ENCODE measurements at places on chromosomes 1 and 21.

GRCh38 chr21:25273959-25274358 is 333.3 kb downstream of the MRPL39 start:
- no peak for DNase-seq

- DNase-seq, result no peak
These were observed 4.1 kb downstream of the PPT1 start for GRCh38 chr1:40092706-40093639.

- DNase-seq, result no peak
These were observed 16.2 kb downstream of the OR2L13 start for GRCh38 chr1:248111157-248111556.

GRCh38 chr21:44350773-44351481 is 2.5 kb upstream of the TRPM2 start:
- DNase-seq, result no peak

DNA sequence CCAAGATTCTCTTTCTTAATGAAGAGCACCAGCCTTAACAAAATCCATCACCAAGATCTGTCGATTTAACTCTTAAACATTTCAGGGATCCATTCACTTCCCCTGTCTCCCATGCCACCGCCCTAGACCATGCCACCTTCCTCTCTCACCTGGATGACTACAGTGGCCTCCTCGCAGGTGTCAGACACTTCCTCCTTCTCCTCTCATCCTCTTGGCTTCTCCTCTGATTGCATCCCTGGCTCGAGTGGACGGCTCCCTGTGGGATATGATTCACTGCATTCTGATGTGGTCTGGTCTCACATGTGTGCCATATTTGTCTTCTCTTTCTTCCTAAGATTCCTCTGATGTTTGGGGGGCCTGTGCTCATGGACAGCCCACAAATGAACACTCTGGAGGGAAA is 66.4 kb upstream of the KLHDC7A start:
- DNase-seq, result peak; percentile 47

DNA sequence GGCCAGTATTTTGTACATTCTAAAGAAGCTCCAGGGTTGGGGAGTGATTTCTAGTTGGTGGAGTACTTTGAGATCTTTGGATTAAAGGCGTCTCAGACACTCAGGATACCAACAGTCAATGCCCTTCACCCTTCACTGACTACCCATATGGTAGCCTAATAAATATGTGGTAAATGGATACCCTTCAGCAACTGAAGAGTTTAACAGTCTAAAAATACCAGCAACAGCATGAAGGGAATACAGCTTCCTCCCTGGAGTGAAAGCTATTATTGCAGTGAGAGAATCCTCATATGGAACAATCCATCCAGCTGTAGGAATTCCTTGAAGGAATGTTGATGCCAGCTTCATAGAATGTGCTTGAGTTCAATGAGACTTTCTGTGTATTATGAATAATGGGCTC is 26.8 kb downstream of the DNAJC11 start:
- DNase-seq, result no peak

GRCh38 chr1:160486453-160486852 is 36.6 kb downstream of the SLAMF6 start:
- no peak for DNase-seq

- no peak for DNase-seq
These were observed 43.5 kb downstream of the RRAGC start for GRCh38 chr1:38815903-38816627.

DNA sequence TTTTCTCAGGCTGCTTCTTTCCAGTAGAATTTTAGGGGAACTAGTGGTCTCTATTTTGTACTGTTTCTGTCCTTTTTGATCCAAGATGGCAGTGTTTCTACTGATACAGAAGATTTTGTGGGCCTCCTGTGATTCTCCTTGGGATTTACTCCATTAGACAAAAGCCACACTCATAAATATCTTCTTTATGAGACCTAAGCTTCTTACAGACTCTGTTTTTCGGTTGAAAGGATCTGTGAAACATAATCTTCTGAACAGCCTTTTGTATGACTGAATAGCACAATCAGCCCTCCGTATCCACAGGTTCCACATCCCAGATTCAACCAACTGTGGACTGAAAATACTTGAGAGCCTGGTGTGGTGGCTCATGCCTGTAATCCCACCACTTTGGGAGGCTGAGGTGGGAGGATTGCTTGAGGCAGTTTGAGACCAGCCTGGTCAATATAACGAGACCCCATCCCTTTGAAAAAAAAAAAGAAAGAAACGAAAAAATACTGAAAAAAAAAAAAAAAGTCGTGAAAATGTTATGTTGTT is 10.8 kb upstream of the PSMD4 start:
- no peak for DNase-seq

DNA sequence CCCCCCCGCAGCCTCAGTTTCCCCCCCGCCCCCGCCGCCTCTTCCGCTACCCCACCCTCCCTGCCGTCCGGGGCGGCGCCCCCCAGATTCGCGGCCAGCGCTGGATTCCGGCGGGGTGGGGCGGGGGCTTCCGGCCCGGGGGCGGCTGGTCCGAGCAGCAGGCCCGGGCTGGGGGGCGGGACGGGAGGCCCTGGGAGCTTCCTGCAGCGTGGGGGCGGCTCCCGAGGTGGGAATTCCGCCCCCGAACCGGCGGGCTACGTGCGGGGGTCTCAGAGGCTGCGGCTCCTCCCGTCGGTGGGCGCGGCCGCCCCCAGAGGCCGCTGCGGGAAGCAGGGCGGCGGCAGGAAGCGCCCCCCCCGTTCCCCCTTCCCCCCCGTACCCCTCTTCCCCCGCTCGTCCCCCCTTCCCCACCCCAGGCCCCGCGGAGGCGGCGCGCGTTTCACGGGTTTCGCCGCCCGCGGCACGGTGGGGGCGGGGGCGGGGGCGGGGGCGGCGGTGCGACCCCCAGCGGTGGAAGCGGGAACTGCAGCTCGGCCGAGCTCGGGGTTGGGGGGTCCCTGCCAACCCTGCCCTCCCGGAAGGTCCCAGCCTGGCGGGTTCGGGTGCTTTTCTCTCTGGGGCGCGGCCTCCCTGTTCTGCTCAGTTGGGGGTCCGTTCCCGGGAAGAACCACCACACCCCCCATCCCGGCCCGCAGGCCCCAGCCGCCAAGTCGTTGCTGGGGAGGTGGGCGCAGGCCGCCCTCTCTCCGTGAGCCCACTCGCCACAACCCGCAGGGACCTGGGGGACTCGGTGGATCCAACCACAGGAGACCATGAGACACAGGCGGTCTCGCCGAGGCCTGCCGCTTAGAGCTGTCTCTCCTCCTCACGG is 76.3 kb downstream of the MORN1 start:
- DNase-seq, result no peak

GRCh38 chr1:119911775-119912174 is 15.5 kb upstream of the ADAM30 start:
- DNase-seq, result no peak

GRCh38 chr1:93815366-93816110 is 63.5 kb downstream of the DNTTIP2 start:
- no peak for DNase-seq

GRCh38 chr1:47003896-47004403 is 19.5 kb upstream of the CYP4X1 start:
- no peak for DNase-seq

DNA sequence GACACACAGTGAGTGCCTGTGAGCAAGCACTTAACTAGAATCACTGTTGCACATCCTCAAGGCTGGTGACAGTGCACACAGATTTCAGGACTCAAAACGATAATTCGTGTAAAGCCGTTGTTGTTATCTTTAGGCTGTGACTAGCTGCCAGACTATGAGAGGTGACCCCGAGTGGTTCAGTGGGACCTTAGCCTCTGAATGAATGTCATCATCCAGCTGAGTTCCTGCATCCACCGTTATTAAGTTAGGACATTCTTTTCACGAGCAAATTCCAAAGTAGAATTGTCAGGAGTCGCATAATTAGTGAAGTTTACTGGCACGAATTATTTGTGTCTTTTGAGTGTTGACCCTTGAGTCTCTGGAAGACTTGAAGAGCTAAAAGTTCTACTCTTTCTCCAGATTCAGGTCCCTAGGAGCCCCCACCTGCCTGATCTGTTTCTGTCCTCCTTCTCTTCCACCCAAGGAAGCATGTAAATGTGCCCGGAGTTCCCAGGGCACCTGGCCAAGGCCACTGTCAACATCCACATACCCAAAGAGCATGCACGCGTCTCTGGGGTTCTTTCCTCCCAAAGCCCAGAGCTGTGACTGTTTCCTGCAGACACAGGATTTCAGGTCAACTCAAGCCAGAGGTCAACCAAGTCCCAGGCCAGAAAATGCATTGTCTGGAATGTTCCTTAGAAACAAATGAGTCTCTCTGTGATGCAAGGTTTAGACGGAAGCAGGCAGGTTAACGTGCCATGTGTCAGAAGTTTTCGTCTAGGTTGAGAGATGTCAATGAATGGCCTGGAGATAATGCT is 207.2 kb downstream of the TOMM20 start:
- no peak for DNase-seq

- DNase-seq, result no peak
These were observed 6.2 kb downstream of the ARHGEF2 start for GRCh38 chr1:155971910-155972809.

DNA sequence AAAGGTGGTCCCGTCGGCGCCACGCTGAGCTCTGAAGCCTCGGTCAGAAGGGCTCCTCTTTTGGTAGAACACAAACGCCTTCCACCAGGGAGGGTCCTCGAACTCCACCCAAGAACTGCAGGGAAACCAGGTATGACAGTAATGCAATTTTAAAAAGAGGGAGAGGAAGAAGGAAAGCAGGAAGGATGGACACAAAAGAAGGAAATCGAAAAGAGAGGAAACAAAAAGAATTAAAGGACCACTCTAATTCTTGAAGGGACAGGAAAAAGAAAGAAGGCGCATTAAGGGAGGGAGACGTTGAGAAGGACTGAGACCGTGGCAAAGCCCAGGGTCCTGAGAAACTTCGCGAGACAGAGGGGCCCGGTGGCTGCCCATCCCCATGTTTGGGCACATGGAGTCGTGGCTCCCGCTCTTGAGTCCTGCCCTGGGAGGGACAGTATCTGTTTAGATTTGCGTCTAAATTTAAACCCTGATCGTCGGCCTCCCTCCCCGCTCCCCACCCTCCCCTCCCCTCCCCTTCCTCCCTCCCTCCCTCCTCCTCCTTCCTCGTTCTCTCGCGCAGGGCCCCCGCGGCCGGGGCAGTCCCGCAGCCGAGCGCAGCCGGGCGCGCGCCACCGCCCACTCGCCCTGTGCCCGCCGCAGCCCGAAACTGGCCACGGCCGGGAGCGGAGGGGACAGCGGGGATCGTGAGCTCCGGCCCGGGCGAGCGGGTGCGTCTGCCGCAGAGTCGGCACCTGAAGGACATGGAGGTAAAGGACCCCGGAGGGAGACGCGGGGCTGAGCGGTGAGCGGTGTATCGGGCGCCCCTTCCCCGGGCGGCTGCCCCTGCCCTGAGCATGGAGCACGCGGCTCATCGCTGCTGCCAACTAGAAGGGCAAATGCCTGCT is at the start of gene RCSD1:
Gene RCSD1 (plus strand): TSS at position 552 of the 887 bp plus-strand sequence. CDS start 192 bp downstream, at position 744.
- DNase-seq, result peak; percentile 90

- DNase-seq, result no peak
These were observed 1.5 kb downstream of the STUM start for GRCh38 chr1:226549937-226550671.

- DNase-seq, result no peak
These were observed 158.3 kb upstream of the KAZN start for GRCh38 chr1:14440166-14440565.

GRCh38 chr1:68777851-68778250 is 281.0 kb upstream of the DEPDC1 start:
- DNase-seq, result no peak

DNA sequence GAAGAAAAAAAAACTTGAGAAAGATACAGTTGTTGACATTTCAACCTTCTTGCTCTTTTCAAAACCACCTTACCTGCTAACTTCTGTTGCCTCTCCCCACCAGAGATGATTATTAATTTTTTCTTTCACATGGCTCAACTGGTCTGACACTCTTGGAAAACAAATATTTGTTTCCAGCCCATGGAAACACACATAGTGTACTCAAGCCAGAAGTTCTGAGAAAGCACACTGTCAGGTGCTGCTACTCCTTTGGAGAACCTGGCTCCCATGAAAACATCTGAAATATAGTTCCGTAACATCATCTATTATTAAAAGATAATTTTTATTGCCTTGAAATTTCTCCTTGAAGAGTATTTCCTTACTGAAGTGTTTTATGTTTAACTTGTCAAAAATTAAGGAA is 145.0 kb upstream of the C1orf105 start:
- DNase-seq, result no peak

GRCh38 chr1:162587347-162587746 is 25.8 kb downstream of the UAP1 start:
- no peak for DNase-seq

DNA sequence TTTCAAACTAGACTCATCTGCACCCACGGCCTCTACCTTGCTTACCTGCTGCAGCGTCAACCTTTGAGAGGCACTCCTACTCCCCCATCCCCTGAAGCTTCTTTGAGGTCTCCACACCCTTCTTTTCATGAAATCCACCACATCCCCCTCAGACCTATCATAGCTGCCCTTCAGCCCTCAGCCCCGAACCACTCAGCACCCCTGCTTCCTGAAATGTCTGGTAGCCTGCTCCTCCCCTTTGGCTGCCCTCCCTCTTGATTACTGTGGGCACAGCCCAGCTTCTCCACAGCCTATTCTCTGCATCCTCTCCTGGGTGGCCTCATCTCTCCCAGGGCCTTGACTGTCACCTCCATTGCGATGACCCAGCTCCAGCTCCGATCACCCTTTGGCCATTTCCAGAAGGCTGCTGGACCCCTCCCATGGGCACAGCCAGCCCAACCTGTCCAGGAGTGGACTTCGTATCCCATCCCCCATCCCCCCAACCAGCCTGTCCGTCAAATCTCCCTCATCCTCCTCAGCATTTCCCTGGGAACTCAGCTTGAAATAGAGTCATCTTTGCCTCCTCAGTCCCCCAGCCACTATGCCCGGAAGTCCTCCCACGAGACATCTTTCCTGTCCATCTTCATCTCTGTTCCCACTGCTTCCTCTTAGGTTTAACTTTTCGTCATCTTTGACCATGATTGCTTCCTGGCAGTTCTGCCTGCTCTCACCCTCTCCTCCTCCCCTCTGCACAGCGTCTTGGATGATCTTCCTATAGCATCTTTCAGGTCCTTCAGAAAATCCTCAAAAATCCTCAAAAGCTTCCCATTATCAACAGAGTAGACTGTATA is 6.1 kb upstream of the ADORA1 start:
- DNase-seq, result peak; percentile 64

DNA sequence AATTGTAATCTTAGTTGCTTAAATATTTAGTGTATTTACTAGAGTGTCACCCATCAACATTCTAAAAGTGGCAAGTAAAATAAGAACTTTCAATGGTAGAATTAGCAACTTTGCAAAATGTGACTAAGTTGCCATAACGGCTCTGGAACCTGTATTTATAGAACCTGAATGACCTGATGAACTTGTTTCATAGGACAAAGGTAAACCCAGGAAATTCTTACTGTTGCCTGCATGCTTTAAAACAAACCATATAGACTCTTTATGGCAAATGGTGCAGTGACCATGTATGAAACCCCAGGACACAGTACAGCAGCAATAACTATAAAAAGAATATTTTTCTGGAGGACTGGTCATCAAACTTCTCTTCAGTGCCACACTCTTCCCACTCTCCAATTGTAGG is 22.9 kb downstream of the AK2 start:
- DNase-seq, result no peak

DNA sequence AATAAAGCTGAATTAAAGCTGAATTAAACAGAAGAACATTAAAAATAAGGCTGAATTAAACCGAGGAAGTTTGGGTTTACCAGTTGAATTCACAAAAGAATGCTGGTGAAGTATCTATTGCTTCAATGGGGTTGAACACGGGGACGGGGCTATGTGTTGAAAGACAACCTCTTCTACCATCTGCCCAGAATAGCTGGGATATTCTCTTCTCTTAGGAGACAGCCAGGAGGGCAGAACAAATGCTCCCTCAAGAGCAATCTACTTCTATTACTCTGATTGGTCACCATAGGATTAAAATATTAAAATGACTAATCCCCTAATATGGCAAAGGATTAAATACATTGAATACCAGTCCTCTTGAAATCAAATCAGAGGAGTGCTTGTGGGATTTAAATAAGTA is 68.4 kb downstream of the LPGAT1 start:
- DNase-seq, result no peak
